Activated CD4-positive, alpha-beta T cell treated with anti-CD3 and anti-CD28 coated beads for 48 hours (primary cell): ENCODE measurements at places on chromosomes 12 and 14.

DNA sequence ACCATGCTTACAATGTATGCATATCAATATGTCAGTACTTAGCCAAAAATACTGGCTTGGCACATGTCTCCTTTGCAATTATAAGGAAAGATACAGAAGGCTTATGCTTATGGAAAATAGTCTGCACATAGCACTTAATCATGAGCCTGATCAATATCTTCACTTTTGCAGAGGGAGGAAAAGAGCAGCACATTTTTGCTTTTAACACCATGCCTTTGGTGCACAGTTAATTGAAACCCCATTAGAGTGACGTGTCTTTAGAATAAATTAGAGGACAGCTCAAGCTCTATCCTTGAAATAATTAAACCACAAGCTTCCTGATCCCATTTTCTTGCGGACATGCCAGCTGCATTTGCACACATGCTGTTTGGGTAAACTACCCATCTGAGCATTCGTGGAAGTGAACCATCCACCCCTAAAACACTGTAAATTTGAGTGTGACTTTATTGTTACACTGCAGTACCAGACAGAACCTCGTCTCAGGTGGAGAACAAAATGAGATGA is 839.9 kb upstream of the MGAT4C start:
- DNase-seq: no peak

DNA sequence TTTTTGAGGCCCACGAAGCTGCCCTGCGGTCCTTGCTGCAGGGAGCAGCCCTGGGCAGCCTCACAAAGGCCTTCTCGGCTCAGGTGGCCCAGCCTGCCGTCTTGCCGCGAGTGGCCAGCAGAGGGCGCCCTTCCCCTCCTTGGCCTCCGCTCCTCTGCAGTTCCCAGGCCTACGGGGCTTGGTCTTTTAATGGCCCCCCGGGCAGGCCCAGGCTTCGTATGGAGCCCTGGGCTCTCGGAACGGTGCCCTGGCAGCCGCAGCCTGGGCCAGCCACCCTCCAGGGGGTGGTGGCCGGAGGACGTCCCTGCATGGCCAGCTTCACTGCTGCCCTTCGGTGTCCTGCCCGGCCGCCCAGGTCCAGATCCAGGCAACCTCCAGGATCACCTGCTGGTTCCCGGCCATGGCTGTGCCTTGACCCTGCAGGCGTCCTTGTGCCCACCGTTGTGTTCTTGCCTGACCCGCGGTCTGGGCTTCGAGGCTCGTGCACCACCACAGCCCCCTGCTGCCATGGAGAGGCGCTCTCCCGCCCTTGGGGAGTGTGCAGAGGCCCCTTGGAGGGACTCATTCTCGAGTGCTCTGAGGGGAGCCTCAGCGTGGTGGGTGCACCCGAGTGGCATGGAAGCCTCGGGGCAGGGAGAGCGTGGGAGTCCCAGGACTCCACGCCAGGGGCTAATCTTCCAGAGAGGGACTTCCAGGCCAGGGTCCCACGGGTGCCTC is 9.4 kb downstream of the ASPG start:
- peak; percentile 87 for DNase-seq

- DNase-seq: no peak
Measured at GRCh38 chr12:119665164-119665929, 2.6 kb upstream of the PRKAB1 start.

DNA sequence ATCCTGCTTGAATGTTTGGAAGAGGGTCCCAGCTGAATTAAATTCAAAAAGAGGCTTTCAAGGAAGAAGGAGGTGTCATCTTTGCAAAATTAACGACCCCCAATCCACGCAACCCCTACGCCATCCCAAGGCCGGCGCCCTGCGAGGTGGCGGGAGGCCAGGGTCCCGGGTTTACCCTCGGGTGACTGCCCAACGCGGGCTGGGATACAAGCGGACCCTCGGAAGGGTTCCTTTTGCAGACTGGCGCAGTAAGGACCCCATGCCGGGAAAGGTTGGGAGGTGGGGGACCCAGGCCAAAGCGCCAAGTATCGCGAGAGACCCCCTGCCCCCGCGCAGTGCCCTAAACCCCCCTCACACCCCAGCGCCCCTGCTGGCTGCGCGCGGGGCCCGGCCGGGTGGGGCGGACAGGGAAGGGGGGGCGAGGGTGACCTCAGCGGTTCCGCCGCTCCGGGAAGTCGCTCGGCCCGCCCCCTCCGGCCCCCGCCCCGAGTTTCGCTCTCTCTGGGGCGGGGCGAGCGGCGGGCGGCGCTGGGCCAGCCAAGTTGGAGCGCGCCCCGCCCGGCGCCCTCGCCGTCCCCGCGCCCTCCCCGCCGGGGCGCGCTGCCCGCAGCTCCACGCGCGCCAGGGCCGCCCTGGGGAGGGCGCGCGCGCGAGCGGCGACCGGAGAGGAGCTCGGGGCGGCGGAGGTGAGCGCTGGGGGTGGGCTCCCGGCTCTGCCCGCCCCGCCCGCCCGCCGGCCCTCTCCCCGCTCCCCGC is 708 bp upstream of the ZBTB42 start:
- DNase-seq: peak; percentile 80

DNA sequence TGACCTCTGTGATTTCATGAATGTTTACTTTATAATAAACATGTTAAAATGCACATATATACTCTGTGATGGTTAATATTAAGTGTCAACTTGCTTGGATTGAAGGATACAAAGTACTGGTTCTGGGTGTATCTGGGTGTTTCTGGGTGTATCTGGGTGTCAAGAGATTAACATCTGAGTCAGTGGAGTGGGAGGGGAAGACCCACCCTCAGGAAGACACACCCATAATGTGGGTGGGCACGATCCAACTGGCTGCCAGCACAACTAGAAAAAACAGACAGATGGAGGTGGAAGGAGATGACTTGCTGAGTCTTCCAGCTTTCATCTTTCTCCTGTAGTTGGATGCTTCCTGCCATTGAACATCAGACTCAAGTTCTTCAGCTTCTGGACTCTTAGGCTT is 11.9 kb downstream of the NUP37 start:
- no peak for DNase-seq
